ENCODE measurements at places on chromosomes 2 and 18.
A peak's percentile ranks its signal among the peaks of the same experiment; 100 is the strongest.

GRCh38 chr2:27080603-27080936 is 2.2 kb downstream of the EMILIN1 start:
- DNase-seq, result no peak

GRCh38 chr2:48883661-48884060 is 128.1 kb upstream of the LHCGR start:
- DNase-seq, result no peak

DNA sequence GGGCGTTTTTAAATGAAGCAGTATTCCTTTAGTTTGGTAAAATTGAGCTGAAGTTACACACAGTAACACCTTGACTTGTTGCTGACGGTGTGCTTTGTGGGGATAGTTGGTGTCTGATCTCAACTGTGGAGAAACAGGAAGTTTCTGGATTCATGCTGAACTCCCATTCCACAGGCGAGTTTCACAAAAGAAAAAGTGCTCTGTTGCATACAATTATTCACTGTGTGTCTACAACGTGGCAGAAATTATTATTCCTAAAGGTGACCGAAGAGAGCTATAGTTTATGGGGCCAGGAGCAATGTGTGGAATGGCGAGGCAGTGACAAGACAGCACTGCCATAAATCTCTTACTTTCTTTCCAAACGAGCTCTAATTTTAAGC is 463 bp upstream of the CABYR start:
- no peak for DNase-seq

- no peak for DNase-seq
Measured at GRCh38 chr2:126766969-126767296, 111.0 kb downstream of the GYPC start.

GRCh38 chr2:12396699-12397098 is 320.0 kb upstream of the TRIB2 start:
- no peak for DNase-seq

GRCh38 chr2:129605646-129606045 is 373.8 kb upstream of the RAB6C start:
- DNase-seq, result no peak

DNA sequence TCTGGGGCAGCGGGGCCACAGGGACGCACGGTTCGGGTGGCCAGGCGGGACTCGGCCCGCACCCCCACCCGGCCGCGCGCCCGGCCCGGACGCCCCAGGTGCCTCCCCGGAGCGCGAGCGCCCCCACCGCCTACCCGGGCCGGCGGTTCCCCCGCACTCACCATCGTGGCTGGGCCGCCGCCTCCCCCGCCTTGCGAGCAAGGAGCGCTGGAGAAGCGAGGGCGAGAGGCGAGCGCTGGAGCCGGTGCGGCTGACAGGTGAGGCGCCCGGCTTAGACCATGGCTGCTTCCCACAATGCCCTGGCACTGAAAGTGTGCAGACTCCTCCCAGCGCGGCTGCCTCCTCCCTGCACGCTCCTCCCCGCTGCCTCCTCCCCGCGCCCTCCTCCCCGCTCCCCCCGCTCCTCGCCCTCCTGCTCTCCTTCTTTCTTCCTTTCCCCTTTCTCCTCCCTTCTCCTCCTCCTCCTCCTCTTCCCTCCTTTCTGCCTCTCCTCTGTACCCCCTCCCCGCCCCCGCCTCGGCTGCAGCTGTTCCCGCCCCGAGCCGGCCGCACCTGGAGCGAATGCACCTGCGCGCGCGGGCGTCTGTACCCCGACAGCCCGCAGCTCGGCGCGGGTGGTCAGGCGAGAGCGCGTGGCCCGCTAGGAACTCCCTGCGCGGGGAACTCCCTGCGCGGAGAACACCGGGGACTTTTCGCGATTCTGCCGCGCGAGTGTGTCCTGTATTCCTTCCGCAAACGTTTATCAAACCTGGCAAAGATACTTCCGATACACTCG is at the start of gene AP1S3:
Gene AP1S3, minus strand, starts transcription at position 296 of the 775 bp plus-strand sequence. Its CDS starts 132 bp downstream, at position 164.
- DNase-seq, result peak; percentile 46

DNA sequence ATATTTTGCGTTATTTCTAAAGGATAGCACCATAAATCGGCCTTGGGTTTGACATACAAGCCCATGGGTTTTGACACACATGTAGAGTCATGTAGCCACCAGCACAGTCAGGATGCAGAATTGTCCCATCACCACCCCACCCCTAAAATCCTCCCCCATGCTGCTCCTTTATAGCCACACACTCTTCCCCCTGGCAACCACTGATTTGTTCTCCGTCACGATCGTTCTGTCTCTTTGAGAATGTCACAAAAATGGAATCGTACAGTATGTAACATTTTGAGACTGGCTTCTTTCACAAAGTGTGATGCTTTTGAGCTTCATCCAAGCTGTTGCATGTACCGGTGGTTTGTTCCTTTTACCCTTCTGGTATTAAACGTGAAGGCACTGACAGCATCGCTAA is 39.1 kb downstream of the CRACDL start:
- no peak for DNase-seq

- peak; percentile 48 for DNase-seq
Measured at GRCh38 chr2:46876741-46877384, 38.7 kb downstream of the MCFD2 start.

DNA sequence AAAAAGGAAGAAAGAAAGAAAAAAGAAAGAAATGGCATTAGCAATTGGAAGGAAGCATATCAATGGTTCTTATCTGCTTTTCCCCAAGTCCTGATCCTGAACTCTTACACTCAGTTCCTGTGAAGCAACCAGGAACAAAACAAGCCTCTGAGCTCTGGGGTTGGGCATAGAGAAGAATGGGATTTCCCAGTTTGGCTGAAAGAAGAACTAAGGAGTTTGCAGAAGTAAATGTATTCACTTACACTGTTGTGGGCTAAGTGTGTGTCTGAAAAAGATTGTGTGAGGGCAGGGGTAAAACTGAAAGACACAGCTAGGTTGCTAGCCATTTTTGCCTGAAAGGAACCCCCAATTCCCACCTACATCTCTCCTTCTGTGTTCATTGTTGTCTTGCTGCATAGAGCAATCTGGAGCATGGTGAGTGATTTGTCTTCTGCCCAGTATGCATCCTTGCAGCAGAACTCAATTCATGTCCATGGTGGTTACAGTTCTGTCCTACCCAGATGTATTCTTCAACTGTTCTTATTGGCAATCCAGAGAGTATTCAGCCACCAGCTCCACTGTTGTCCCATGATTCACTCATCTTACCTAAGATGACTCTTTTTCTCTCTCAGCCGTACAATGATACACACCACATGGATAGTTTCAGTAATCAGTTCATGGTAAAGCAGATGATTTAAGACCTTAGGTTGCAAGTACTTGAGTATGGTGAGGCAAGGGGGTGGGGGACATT is 348.7 kb downstream of the ARHGAP15 start:
- DNase-seq, result no peak

GRCh38 chr2:220065581-220065980 is 438.2 kb downstream of the SLC4A3 start:
- no peak for DNase-seq

- DNase-seq, result no peak
Measured at GRCh38 chr2:237427769-237428506, 14.0 kb upstream of the COL6A3 start.

- peak; percentile 87 for DNase-seq
Measured at GRCh38 chr2:123853161-123853560, 171.9 kb upstream of the CNTNAP5 start.

GRCh38 chr2:163348857-163349380 is 386.9 kb downstream of the FIGN start:
- no peak for DNase-seq

GRCh38 chr2:85376291-85377065 is 21.9 kb downstream of the ELMOD3 start:
- DNase-seq, result no peak

DNA sequence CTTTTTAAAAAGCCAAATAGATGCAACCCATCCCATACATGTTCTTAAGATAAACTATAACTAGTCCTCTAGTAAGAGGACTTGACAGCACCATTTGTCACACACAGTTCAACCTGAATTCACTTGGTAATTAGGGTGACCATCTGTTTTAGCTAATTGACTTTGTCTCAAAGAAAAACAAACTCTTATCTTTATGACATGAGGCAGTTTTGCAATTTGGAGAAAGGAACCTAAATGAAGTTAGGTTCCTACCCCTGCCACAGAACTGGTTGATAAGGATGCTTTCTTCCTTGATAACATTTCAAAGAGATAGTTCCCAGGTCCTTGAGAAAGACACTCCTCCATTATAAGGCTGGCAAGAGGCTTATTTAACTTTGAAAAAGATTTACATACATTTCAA is 57.4 kb upstream of the LRRTM1 start:
- no peak for DNase-seq

- DNase-seq, result no peak
Measured at GRCh38 chr2:180787330-180787729, 193.1 kb upstream of the UBE2E3 start.

DNA sequence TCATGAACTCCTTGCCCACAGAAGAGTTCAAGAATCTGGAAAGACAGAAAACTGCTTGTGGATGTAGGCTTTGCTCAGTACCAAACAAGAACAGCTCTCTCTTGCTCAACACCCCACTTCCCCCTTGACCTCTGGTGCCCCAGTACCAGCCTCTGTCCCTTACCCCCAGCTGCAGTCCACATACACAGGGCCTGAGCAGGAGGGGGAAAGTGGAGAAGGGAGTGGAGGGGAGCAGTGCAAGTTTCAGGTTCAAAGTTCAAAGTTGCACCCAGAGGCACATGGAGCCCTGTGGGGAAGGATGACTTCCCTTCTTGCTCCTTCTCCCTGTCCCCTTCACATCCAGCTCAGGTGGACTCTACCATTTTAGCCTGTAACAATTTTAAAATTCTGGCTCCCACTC is 61.1 kb upstream of the LPIN2 start:
- DNase-seq, result no peak

GRCh38 chr2:234496055-234496834 is 636 bp downstream of the ARL4C start:
- DNase-seq, result no peak

DNA sequence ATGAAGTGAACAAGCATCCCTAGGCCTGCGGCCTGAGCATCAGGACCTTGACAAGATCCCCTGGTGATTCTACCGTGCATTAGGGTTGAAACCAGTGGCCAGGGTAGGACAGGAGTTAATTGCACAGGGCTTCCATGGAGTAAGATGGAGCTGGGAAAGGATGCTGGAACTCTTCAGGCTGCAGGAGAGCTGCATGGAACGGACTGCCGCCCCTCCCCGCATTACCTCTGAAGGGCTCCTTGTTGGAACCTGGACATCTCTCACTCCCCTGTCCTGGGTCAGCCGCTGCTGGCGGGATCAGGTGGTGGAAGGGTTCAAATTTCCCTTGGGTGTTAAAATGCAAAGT is 156.6 kb upstream of the ID2 start:
- DNase-seq, result no peak

GRCh38 chr18:21179590-21180220 is 62.3 kb upstream of the GREB1L start:
- DNase-seq, result peak; percentile 67

DNA sequence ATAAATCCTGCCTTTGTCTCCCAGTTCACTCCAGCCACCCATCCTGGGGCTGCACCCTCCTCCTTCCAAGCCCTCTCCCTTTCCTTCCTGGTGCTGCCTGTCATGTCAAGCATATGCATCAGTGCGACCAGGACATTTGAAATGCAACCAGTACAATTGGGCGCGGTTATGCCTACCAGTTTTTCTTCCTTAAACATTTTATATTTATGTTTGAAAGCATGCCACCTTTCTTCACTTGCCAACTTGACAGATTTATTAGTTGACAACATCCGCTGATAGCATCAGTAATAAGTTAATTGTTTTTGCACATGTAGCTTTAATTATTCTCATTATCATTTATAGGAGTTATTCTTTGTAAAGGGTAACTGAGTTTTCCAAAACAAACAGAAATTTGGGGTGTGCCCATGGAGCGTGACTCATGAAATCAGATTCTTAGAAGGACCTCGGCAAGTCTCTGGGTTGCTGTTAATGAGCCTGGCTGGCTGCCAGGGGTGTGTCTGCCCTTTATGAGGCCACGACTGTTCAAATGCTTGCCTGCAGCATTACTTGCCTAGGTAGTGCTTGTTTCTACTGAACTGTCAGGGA is 32.8 kb upstream of the IL1B start:
- no peak for DNase-seq

GRCh38 chr2:192236136-192236535 is 41.4 kb upstream of the TMEFF2 start:
- DNase-seq, result no peak

- DNase-seq, result no peak
Measured at GRCh38 chr2:113183703-113184102, 9.9 kb downstream of the PSD4 start.

- no peak for DNase-seq
Measured at GRCh38 chr2:220168891-220169546, 541.6 kb downstream of the SLC4A3 start.

GRCh38 chr2:105442056-105442455 is 43.2 kb upstream of the FHL2 start:
- DNase-seq, result no peak

DNA sequence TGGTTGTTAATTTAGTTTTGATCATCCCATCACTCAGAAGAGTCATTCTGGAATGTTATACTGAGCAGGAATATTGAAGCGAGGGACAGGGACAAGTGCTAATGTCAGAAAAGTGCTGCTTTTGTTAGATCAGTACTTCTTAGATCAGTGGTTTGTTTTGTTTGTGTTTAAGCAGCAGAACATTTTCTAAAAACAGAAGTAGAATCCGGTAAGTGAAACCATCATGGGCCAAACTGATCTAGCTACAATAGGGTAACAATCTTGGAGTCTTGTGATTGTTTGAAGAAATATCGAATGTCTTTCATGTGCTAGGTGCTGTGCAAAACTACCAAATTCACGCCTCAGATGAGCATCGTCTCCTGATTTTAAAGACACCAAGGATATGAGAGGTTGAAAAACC is 45.1 kb upstream of the SEC11C start:
- DNase-seq, result no peak

DNA sequence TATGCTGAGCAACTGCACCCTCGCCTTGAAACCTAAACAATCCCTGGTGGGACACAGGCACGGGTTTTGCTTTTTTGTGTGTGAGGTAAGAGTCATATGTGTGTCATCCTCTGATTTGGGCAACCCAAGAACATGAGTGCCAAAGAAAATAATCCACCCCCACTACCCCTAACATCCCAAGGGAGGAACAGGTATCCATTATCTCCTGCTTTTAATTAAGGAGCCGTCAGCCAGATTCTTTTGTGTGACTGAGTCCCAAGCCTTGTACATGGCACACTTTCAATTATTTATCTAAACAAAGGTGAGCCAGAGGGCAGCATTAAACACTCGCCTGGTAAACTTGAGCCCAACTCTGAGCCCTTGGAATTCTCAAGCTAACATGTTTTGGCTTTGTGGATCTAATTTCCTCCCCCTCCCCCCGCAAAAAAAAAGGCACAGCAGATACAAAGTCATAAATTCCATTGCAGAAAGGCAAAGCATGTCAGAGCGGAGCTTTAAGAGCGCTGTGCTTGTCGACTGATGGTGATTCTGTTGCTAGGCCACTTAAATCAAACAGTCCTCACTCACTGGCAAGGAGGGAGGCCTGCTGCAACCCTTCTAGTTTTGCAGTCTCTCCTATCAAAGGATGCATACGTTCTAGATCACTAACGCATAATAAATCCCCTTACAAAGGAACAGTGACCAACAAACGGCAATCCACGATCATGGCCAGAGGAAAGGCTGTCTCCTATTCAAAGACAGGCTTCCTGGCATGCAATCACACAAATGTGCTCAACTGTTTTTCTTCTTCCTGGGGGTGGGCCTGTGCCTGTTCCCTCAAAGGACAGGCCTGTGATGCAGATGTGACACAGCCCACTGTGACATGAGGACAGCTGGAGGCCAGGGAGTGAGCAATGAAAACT is 143.5 kb upstream of the LMAN1 start:
- DNase-seq, result no peak

- DNase-seq, result no peak
Measured at GRCh38 chr2:30149513-30149912, 2.7 kb downstream of the YPEL5 start.

GRCh38 chr2:188645986-188646385 is 328.2 kb upstream of the COL3A1 start:
- DNase-seq, result no peak

Measured in Jurkat, Clone E6-1 (cell line).